ENCODE measurements at places on chromosomes 2 and 18.

DNA sequence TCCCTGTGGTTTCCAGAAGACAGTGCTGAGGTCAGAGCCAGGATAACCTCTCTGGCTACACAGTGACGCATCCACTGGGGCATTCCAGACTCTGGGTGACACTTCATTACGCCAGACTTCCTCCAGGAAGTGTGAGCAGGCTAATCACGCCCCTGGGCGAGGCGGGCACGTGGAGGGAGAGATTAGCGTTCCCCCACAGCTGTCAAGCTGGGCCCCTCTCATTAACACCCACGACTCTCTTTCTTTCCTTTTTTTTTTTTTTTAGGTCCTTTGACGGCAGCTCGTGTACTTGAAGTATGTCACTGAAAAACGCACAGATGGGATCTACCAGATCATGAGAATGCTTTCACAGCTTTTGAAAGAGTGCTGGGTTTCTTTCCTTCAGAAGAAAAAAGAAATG is 274.6 kb downstream of the AFF3 start:
- DNase-seq = no peak

GRCh38 chr2:232328032-232328422 is 50.5 kb upstream of the ALPP start:
- DNase-seq = no peak

DNA sequence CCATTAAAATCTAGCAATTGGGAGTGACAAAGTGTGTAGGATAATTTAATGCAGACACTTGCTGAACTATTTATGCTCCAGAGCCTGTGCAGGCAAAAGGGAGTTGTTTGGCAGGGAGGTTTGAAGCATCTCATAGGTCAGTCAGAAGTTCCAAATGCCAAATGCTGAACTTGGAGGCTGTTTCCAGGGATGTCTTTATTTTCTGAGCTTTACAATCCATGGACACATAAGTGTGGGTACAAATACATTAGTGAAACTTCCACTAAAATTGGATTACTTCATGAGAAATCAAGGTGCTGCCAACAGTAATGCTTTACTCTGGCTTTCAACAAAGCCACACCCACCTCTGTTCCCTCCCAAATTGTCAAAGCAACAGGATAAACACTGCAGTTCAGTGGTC is 422.1 kb upstream of the SETBP1 start:
- DNase-seq = no peak

GRCh38 chr2:123179526-123179925 is 845.6 kb upstream of the CNTNAP5 start:
- DNase-seq = peak; percentile 23

GRCh38 chr2:110897966-110898365 is 165.6 kb downstream of the ACOXL start:
- no peak for DNase-seq

GRCh38 chr2:106885971-106886915 is at the start of gene ST6GAL2:
TSS of gene ST6GAL2 (minus strand) at chr2:106886167. CDS start at chr2:106843977, 42,190 bp downstream.
- no peak for DNase-seq

DNA sequence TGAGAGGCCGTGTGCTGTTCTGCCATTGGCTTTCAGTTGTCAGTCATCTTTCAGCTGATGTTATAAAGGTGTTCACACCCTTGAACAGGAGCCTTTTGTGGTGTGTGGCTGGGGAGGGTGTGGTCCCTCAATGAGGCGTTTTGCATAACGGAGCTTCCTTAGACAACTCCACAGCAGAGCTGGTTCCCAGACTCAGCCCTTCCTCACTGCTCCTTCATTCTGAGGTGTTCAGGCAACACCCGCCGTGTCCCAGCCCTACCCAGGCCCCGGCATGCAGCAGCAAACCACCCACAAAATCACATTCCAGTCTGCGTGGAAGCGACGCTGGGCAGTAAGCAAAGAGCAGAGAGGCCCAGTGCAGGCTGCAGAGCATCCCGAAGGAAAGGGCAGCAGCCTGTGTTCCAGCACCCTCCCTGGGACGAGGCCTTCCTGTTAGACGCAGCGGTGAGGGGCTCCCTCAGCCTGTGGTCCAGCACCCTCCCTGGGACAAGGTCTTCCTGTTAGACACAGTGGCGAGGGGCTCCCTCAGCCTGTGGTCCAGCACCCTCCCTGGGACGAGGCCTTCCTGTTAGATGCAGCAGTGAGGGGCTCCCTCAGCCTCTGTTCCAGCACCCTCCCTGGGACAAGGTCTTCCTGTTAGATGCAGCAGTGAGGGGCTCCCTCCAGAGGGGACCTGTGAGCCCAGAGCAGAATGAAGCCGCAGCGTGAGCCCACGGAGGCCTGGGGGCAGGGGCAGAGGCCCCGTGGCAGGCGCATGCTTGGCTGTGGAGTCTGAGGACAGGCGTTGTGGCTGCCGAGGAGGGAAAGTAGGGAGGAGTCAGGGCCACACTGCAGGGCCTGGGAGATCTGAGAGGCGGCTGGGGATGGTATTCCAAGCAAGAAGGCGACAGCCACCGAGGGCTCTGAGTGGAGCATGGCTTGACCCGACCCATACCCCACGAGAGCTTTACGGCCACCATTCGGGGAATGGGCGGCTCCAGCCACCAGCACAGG is 201.8 kb upstream of the HDAC4 start:
- no peak for DNase-seq

DNA sequence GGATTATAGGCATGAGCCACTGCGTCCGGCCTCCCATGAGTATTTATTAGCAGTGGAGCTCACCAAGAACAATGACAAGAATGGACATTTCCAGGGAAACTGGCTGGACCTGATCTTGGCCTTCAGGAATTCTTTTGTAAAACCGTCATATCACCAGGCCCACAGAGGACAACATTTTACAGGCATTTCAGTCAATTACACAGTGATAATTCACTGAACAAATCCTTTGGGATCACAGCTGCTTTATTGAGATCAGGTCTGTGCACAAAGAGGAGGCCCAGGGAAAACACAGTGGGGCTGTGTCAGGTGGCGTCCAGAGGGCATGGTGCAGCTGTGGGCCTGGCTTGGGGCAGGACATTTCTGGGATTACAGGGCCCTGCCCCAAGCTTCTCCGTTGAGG is 30.1 kb upstream of the GTF2A1L start:
- DNase-seq = no peak

DNA sequence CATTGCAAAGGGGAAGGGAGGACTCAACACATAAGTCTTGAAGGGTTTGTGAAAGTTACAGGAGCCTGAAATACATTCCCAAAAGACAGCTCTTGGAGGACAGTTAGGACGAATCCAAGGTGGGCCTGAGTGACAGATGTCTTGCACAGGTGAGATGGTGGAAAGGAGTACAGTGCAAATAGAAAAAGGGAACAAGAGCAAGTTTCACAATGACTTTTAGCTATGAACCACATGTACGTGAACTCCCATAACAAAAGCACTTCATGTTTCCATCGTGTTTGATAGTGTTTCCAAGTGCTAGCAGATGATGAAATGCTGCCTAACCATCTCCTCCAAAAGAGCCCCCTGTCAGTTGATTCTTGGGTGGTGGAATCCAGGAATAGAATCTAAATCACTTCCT is 1.8 kb downstream of the IL18RAP start:
- no peak for DNase-seq

DNA sequence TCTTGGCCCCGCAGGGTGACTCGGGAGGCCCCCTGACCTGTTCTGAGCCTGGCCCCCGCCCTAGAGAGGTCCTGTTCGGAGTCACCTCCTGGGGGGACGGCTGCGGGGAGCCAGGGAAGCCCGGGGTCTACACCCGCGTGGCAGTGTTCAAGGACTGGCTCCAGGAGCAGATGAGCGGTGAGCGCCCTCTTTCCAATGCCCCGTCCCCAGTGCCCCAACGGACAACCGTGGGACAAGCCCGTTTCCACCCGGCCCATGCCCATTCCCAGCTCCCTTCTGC is 2.6 kb upstream of the CHRND start:
- DNase-seq = no peak

DNA sequence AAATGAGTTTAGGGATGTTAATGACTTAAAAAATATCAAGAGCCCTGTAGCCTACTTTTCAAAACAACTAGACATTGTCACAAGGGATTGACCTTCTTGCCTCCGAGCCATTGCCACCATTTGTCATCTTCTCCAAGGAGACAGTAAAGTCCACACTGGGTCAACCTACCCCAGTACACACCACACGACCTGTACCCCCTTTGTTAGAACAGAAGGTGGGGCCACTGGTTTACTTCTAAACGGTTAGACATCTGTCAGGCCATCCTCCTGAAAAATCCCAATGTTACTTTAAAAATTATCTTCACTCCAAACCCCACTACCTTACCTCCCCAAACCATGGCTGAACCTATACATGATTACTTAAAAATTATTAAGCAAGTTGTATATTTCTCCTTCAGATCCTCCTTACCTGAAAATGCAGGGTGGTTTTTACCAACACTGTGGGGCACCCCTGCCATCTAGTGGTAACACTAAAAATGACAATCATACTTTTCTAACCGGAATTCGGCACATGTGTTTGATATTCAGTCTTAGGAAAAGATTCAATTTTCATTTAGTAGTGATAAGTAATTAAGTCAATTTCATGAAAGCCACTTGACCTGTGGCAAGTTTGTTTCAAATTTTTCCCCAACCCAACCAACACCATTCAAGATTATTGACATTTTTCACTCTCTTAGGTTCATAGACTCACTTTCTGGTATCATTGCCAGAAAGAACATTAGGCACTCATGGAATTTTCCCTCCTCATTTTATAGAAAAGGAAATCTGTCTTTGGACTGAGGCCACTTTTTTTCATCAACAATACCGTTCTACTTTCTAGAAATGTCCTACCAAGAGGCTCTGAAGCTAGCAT is 265.3 kb upstream of the PKDCC start:
- no peak for DNase-seq

DNA sequence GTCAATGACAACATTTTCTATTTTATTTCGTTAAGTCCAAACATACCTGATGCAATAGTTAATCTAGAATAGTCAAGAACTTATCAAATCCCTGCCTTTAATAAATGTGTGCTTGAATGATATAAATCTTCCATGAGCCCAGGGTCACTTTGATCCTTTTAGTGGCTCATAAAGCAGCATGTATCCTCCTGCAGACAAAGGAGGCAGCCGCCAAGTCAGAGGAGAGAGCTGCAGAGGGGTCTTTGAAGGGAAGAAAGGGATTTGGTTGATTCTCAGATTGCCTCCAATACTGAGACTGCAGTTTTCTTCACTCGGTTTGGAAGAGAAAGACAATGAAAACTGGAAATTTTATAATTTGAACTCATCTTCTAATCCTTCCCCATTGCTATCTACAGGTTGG is 378.4 kb upstream of the PIK3C3 start:
- DNase-seq = no peak

DNA sequence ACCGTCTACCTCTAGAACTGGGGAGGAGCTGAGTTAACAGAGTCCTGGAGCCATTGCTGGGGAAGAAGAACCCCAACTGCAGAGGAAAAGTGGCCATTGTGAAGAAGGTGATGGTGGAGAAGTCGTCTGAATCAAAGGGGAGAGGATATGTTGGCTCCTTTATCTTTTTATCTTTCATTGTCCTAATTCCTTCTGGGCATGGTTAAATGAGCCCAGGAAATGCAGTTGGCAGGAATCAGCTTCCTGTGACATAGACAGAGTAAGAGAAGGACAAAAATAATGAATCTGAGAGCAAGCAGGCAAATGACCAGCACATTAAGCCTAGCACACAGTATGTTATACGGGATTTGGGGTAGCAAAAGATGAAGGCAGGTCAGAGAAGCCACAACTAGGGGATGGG is 16.0 kb upstream of the ACTR3 start:
- DNase-seq = no peak

- no peak for DNase-seq
Measured at GRCh38 chr18:50009773-50010335, 185.1 kb downstream of the MYO5B start.

- no peak for DNase-seq
Measured at GRCh38 chr18:64099244-64099643, 49.6 kb downstream of the LINC00305 start.

DNA sequence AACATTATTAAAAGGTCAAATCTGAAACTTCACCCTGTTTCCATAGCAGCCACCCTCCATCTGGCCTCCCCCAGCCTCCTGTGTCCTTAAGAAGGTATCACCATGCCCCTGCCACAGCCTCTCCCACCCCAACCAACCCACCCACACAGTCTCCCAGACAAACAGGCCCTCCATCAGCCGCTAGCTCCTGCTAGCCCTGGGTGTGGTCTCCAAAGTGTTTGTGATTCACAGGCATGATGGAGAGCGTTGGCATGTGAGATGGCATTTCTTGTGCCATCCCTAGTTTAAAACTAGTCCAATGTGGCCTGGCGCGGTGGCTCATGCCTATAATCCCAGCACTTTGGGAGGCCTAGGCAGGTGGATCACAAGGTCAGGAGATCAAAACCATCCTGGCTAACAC is 44.9 kb upstream of the GPR45 start:
- DNase-seq = no peak

GRCh38 chr2:14910654-14911053 is 278.1 kb downstream of the LRATD1 start:
- no peak for DNase-seq

DNA sequence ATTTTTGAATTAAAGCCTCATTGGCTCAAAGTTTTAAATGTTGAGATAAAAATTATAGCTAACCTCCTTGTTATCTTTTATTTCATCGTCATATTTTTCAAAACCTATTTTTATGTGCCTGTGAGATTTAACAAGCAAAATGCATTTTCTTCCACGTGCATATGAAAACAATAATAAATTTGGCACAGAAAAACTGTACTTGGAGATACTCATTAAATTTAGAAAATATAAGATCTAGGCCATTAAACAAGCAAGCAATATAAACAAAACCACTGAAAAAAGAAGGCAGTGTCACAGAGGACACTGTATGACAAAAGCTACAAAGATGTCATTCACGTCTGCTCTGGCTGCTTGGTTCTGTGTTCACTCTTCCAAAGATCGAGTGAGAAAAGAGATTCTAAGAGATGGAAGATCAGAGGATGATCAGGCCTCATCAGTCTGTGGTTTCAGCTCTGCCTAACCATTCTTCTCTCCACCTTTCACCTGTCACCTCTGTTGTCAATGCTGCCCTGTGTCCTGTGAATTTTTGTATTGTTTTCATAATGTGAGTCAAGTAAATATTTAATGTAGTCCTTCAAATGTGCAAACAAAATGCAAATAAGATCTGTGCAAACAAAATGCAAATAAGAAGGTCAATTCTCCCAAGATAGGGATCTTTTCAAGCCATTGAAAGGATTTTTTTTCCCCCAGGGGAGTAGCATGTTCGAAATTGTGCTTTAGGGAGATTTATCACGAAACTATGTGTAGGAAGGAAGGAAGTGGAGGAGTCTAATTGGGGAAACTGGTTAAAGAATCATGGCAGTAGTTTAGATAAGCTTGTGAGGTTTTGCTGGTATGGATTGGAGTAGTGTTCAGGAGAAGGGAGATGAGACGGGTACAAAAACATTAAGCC is 138.7 kb upstream of the RBMS1 start:
- DNase-seq = no peak
